ENCODE measurements at places on chromosomes 16 and 17.

DNA sequence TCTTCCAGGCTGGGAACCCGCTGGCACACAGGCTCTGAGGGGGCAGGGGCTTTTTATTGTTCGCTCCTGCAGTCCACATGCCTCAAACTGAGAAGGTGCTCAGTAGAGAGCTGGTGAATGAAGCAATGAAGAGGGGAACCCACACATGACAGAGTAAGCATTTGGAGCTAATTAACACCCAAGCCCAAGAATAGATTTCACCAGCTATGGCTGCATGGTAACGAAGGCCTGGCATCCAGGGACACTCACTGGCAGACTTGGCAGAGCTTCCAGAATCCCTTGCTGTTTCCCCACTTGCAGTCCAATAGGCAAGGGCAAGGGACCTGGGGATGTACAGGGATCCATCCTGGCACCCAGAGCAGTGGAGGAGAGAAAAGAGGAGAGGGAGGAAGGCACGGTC, 12.2 kb downstream of the FLOT2 start:
- DNase-seq: no peak

DNA sequence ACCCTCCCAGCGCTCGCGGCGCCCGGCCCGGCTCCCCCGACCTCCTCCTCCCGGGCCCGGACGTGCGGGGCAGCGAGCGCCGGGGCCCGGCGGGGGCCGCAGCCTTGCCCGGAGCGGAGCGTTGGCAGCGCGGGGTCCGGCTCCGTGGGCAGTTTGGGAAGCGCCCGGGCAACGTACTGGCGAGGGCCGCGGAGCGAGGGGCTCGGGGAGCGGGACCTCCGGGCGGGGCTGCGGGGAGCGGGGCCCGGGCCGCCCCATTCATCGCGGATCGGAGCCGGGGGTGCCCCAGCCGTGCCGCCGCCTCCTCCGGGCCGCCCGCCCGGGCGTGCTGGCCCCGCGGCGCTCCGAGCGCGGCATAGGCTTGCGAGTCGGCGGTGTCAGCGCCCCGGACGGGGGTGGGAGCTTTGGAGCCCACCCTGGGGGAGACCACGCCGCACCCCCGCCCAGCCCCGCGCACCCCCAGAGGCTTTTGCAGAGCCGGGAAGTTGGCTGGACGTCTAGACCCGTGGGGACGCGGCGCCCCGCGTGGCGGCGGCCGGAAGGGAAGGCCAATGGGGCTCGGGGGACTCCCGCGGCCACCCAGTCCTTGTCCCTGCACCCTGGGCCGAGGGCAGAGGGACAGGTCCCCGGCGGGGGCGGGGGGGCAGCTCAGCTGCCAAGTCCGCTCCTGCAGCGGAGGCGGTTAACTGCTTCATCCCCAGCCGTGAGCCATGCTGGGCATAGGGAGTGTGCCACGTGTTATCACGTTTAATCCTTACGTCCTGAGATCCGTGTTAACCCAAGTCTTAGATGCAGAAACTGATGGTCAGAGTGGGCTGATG, 852 bp downstream of the ZNF469 start:
- DNase-seq: peak; percentile 51

DNA sequence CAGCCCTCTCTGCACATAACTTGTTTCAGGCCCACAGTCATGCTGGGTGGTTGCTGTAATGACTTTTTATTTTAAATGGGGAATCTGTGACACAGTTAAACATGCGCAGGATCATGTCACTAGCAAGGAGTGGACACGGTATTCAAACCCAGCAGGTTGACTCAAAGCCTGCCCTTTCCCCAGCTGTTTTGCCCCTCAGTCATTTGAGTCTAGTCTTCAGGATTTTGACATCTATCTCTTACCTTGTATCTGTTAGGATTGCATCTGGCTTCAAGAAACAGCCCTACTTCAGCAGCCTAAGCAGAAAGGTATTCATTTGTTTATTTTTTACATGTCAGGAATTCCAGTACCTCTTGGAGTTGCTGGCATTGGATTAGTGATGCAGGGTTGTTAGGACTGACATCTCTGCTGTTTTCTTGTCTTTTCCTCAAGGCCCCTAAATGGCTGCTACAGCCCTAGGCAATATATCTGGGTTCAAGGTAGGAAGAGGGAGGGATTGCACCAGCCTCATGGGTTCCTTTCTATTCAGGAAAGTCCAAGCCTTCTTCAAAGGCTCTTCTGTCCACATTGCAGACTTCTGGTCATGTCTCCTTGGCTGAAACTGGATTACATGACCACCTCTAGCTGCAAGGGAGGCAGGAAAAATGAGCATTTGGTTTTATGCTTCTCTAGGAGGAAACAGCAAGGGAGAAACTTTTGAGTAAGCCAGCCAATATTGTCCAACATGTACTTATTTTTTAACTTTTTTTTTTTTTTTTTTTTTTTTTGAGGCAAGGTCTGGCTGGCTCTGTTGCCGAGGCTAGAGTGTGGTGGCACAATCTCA, 22.8 kb downstream of the ABCC1 start:
- peak; percentile 72 for DNase-seq

- DNase-seq: peak; percentile 45
Observed at GRCh38 chr16:69204172-69204571, 17.2 kb downstream of the SNTB2 start.

GRCh38 chr17:79695797-79696609, 34.7 kb upstream of the ENPP7 start:
- no peak for DNase-seq

DNA sequence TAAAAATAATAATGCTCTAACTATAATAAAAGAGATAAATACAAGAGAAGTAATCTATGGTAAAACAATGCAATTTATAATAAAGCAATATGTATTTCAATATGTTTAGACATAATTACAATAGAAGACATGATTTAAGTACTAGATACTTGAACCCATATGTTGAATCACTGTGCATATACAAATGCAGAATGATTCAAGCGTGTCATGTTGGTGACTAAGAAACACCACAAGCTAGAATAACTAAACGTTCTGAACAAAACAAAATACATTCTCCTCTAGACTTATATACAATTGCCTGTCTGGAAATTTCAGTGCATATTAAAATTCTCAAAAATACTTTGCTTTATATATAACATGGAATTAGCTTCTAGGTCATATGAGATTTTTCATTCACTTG, 11.2 kb downstream of the TADA2A start:
- DNase-seq: no peak

GRCh38 chr17:79427621-79428539, 183.0 kb downstream of the RBFOX3 start:
- no peak for DNase-seq

DNA sequence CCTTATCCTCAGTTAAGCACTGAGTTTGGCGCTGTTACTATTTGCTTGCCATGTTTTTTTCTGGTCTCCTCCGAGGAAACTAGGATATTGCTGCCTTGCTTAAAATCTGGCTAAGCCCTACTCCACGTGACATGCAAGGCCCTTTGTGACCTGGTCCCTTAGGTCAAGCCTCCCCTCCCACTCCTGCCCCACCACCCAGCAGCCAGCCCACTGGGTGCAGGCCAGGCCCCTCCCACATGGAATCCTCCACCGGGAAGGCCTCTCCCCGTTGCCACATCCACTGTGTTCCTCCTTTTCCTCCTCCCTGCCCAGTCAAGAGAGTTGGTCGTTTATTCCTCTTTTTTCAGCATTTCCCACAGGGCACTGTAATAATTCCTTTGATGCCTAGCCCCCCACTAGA, 16.2 kb downstream of the PSMD3 start:
- no peak for DNase-seq
